Uterine smooth muscle cell (primary cell): ENCODE measurements at places on chromosomes 7 and 10. TPM values are rescaled to one million over a fixed set of nuclear protein-coding genes. Genes with fewer than 3 reads are reported as not detected.

POLD2 gene
- 95.3 and 141 TPM in 2 replicates for total RNA-seq

GFRA1 gene
- total RNA-seq, result 0.12 TPM in 1 of 2 replicates, not detected in the other

FGF8 gene
- not detected in 2 replicates for total RNA-seq

PCLO gene
- total RNA-seq, result 4.4 and 4.9 TPM in 2 replicates

RBP4 gene
- not detected in 2 replicates for total RNA-seq

ANXA8L1 gene
- 0.22 TPM in 1 of 2 replicates, not detected in the other for total RNA-seq

SPDYE3 gene
- not detected in 2 replicates for total RNA-seq

C10orf105 gene
- total RNA-seq, result under 0.01 TPM in 2 replicates

GNG11 gene
- total RNA-seq, result 63.4 and 106 TPM in 2 replicates

GPR22 gene
- total RNA-seq, result under 0.01 and 1.1 TPM in 2 replicates

GALNT17 gene
- total RNA-seq, result under 0.01 TPM in 1 of 2 replicates, not detected in the other

TEX47 gene
- total RNA-seq, result not detected in 2 replicates

TRIM73 gene
- total RNA-seq, result 0.55 and 0.62 TPM in 2 replicates

PNLIPRP1 gene
- total RNA-seq, result not detected in 2 replicates

WNT8B gene
- total RNA-seq, result not detected in 2 replicates

PTF1A gene
- total RNA-seq, result not detected in 2 replicates

AKR1D1 gene
- under 0.01 TPM in 1 of 2 replicates, not detected in the other for total RNA-seq

TAC1 gene
- 0.33 and 0.75 TPM in 2 replicates for total RNA-seq
